ENCODE measurements at places on chromosomes 11 and 22.
A peak's percentile ranks its signal among the peaks of the same experiment; 100 is the strongest.

- no peak for DNase-seq
These were observed 91.8 kb downstream of the TBC1D22A start for GRCh38 chr22:46854125-46854870.

GRCh38 chr11:114079511-114080065, 20.1 kb downstream of the ZBTB16 start:
- no peak for DNase-seq

DNA sequence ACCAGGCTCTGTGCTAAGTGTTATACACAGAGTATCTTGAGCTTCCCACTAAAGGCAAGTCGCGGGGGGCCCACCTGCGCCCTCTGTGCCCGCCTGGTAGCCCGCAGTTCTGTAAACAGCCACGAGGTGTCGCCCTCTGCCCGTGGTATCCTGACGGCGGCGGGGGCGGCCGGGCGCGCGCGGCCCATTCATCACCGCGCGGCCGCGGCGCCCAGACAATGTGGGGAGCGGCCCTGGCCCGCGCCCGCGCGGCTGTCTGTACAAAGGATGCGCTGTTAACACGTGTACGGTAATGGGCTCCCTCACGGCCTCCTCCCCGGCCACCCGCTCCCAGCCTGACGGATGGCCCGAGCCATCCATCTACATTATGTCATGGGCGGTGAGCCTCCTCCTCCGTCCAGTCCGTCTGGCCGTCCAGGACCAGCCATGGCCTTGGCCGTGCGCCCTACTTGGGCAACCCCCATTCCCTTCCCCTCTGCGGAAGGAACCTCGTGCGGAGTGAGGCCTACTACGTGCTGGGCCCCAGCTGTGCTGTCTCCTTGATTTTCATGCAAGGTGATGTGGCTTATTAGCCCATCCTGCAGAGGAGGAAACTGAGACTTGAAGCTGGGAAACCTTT, 99.4 kb downstream of the MIAT start:
- peak; percentile 60 for DNase-seq

- DNase-seq, result no peak
These were observed 64.8 kb upstream of the TIMP3 start for GRCh38 chr22:32736746-32737145.

DNA sequence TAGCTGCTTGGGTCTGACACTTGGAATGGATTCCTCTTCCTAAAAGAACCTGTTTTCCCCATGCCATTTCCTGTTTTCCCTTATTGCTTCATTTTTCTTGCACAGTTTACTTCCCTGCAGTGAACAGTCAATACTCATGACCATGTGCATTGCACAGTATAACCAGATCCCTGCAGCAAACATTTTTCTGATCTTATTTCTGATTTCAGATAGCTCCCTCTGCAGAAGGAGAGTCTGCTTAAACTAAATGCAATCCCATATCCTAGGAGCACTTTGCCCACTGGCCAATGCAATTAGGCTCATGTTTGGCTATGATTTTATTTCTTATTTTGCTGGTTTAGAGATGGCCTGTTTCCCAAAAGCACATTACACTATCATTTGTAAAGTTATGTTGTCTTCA, 96.7 kb upstream of the CD44 start:
- no peak for DNase-seq

All from tibial nerve (tissue), 4 donors.